ENCODE measurements at places on chromosomes 13 and 19. TPM values are rescaled to one million over a fixed set of nuclear protein-coding genes. Genes with fewer than 3 reads are reported as not detected.

The SPINT2 gene
- 298 TPM for total RNA-seq

The NKG7 gene
- not detected for total RNA-seq

The VSIG10L gene
- 8.5 TPM for total RNA-seq

The WDR87 gene
- not detected for total RNA-seq

The SOX21 gene
- total RNA-seq, result 0.40 TPM

The AXL gene
- 114 TPM for total RNA-seq

The RASAL3 gene
- not detected for total RNA-seq

The SLITRK6 gene
- 0.24 TPM for total RNA-seq

The EPSTI1 gene
- total RNA-seq, result 0.30 TPM

The COX6B2 gene
- 0.91 TPM for total RNA-seq

All from A549 treated with dexamethasone at 1 μM for 4 hours (cell line).